ENCODE measurements at places on chromosomes 2 and 18.

GRCh38 chr2:73907840-73908452, 15.1 kb downstream of the ACTG2 start:
- DNase-seq: peak; percentile 57

DNA sequence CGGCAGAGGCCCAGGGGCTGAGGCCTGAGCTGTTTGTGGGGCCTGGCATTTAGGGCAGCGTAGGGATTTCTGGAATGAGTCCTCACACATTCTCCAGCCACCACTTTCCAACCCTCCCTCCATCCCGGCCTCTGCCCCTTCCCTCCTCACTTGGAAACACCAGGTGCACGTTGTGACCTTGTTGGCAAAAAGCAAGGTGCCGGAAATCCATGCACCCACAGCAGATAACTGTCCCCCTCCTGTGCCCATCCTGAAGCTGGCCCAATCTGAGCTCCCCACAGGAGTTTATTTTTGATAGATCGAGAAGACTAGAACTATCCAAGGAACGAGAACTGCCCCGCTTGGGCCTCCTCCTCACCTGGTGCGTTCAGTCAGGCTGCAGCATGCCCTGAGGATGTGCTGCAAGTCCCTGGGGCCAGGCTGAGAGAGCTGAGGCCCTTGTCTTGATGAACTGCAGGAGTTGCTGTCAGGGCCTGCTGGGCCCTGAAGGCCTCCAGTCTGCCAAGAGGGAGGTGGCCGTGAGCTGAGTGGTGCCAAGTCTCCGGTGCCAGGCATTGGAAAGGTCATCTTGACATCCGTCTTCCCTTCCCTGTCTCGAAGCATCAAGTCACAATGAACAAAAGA, 55.8 kb downstream of the CTIF start:
- DNase-seq: no peak

- DNase-seq: no peak
Observed at GRCh38 chr2:227942021-227942420, 70.6 kb downstream of the DAW1 start.

- no peak for DNase-seq
Observed at GRCh38 chr2:105379741-105380186, 19.1 kb downstream of the FHL2 start.

- DNase-seq: peak; percentile 49
Observed at GRCh38 chr18:63233334-63233733, 86.2 kb downstream of the BCL2 start.

GRCh38 chr18:58351776-58352175, 277.1 kb downstream of the ALPK2 start:
- DNase-seq: no peak

All from activated CD4-positive, alpha-beta T cell treated with anti-CD3 and anti-CD28 coated beads, Interleukin-2, amount 50 U/mL, for 4 hours (primary cell).